ENCODE measurements at places on chromosomes 5 and 9.

DNA sequence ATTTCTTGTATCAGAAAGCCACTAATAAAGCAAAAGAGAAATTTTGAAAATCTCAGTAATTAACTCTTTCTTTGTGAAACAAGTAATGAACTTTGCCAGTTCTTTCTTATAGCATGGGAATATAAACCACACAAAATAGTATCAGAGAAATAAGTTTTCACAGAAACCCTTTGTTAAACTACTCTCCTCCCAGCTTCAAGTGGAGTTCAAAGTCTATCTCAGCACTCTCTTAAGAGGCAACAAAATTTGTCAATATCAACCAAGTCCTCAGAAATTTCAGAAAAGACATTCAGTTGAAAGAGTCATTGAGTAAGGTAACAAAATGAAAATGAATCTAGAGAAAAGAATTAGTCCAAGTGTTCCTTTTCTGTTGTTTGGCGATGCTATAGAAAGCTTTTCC is 89.3 kb downstream of the NTRK2 start:
- no peak for DNase-seq

DNA sequence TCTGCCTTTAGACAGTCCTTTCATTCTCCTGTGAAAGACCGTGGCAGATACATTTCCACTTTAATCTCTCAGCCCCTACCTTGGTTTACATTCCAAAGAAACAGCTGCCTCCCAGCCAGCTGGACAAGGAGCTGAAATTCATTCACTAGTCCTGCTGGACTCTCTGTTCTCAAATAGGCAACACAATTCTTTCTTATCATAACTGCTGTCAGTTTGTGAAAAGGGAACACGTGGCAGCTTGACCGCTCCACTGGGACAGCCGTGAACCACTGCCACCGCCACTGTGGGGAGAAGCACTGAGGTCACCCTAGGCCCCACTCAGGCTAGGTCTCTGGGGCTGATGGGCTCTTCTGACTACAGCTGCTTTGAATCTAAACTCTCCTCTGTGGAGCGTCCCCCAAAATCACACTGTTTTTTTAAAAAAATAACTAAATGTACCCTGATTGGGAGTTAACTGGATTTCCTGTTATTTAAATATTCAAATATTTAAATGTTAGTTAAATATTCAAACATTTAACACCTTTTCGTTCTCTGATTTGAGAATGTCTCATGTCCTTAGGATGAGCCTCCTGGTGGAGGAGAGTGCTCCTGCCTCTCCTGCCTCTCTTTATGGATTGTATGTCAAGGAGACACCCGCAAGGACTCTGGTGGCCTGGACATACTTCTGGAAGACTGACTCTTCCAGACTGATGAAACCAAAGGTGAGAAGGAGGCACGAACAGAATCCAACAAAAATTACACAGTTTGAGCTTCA is 120.1 kb downstream of the BOD1 start:
- DNase-seq = no peak

GRCh38 chr9:93585259-93585658 is 8.9 kb downstream of the PHF2 start:
- DNase-seq = no peak

GRCh38 chr9:128087262-128087661 is 19.2 kb downstream of the SLC25A25 start:
- no peak for DNase-seq

DNA sequence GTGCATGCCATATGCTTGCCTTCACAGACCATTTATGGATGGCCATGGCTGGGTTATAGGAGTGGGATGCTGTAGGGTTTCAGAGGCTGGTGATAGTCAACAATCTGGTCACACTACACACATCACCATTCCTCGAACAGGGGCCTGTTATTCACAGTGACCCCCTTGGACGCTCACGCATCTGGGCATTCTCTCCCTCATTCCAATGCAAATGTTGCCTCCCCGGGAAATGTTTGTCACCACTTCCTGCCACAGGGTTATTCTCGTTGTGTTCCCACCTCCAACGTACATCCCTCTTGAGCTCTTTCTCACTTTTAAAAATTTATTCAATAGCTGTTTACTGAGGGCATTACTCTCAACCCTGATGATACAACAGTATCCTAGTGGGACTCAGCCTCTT is 135.4 kb downstream of the SCAMP1 start:
- DNase-seq = no peak

DNA sequence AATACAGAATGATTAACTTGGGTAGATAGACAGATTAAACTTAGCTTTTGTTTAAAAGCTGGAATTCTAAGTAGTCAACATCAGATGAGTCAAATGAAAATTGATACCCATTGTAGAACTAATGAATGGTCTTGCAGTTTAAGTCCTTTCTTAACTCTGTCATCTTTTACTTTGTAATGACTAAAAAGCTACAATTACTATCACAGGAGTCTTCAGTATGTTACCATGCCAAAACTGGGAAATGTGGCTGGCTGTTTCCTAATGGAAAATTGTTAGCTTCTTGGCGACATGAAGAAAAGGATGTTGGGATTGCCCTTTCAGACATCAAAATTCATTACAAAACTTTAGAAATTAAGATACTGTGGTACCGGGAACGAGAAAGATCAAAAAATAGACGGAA is 20.2 kb upstream of the ANXA1 start:
- DNase-seq = no peak

DNA sequence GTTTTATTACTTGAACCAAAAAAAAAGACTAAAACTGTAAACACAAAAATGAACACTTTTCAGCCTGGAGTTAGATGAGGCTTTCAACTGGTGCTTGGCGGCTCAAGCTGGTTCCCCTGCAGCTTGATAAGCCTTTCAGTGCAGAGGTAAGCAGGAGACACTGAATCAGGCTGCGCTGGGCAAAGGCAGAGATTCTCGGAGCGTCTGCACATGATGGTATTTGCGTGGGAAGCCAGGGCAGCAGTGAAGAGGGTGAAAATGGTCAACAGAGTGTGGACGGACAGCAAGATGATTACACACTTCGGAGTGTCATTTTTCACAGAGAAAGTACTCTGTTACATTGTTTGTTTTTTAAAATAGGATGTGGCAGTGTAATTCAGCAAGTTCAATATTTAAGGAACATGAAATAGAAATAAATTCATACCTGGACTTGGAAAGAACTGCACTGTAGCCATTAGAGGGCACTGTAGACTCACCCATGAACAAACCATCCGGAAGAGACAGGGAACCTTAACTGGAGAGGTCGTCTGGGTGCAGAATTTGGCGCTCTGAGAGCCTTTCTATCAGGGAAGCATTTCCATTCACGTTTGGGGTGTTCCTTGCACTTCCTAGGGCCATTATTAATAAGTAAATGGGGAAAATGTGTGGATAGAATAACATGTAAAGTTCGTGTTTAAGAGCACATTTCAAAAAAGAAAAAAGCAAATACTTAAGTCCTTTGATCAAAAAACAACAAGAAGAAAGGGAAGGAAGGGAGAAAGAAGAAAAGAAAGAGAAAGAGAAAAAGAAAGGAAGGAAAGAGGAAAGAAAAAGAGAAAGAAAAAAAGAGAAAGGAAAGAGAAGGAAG is 69.8 kb downstream of the ICE1 start:
- peak; percentile 67 for DNase-seq

DNA sequence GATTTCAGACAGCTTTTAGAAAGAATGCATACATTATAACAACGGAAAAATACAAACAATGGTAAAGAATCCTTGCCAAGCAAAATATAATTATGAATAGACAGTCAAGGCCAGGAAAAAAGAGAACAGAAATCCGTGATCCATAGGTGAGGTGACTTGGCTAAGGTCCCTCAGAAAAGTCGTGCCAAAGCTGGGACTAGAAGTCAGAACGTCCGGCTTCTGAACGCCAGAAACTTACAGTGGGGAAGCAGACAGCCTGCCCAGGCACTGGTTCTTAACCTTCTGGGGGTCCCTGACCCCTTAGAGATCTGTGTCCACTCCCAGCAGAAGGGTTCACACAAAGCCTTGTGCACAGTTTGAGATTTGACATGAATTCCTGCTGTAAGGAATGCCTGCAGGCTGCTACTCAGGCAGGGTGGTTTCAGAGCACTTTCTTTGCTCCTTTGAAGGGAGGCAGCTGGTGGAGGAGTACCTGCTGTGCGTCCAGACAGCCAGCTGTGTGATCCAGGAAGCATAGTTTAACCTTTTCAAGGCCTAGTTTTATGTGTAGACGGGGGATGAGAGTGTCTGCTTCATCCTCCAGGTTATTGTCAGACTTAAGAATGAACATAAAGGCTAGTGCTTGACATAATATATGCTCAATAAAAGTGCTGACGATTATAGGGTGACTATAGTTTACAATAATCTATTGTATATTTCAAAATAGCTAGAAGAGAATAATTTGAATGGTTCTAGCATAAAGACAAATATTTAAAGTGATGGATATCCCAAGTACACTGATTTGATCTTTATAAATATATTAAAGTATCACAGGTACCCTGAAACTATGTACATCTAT is 852 bp downstream of the ARHGEF37 start:
- peak; percentile 38 for DNase-seq

DNA sequence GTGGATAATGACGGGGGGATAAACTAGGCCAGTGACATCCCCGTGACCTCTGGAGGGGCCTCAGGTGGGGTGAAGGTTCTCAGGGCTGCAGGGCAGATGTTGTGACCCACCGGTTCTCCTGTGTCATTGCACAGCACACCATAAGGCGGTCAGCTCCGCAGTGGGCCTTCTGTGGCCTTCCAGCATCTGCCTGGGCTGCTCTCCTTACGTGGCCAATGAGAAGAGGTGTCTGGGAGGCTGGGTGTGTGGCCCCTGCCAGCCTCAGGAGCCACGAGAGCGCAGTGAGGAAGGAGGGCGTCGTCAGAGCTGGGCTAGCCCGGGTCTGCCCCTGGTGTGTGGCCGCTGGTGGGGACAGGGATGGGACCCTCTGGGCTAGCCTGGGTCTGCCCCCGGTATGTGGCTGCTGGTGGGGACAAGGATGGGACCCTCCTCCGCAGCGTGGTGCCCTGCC is 48.7 kb downstream of the COL5A1 start:
- DNase-seq = no peak

- DNase-seq = no peak
These were observed 1627.4 kb upstream of the C9orf72 start for GRCh38 chr9:29200650-29201049.

DNA sequence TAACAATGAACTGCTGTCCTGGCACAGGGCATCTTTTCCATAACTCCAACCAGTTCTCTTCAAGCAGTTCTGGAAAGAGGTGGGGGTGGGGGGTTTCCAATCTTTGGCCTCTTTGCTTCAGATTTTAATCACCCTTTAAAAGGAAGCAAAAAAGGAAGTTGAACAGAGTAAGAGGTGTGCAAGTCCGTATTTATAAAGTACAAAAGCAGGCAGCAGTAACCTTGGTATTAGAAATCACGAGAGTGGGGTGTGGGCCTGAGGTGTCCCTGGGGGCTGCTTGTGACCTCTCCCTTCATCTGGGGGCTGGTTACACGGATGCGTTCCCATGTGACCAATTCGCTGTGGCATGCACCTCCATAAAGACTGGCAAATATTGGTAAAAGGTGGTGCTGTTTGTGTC is 70.5 kb downstream of the PTCH1 start:
- DNase-seq = no peak

GRCh38 chr9:129987047-129987446 is 55.9 kb downstream of the FNBP1 start:
- no peak for DNase-seq

DNA sequence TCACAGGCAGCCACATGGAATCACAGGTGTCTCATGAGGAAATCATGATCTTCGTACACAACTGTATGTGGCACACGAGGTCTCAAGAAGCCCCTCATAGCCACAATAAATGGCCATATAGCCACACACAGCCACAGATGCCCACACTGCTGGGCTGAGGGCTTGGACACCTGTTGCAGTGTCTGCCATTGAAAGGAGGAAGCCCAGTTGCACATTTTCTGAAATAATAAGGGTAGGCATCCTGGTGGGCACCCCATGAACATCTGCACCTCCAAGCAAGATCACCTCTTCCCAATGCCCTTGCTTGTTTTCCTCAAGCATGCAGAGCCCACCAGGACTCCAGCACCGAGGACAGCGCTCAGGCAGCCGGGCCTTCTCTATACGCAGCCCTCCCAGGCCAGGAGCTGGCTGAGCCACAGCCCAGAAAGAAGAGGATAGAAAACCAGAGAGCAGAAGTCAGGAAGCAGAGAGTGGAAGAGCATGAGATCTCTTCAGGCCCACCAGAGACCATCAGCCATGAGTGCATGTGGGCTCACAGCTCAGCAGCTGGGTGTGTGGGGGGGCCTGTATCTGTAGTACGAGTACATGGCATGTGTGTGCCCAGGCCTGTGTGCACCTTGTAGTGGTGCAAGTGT is 1.0 kb upstream of the ACSL6 start:
- DNase-seq = peak; percentile 74

DNA sequence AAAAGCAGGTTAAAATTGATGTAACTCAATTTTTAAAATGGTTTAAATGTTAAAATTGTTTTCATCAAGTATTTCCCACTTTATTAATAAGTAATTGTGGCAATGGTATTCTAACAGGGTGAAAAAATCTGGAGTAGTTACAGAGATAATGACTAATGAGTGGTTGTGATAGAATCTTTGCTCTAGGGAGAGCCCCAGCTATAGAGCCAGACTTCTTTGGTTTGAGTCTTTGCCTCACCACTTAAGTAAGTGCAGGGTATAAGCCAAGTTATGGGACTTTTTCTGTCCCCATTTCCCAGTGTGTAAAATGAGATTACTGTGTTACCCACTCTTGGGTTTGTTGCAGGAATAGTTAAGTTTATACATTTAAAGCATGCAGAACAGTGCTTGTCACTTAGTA is 158.1 kb downstream of the FER start:
- DNase-seq = peak; percentile 31

DNA sequence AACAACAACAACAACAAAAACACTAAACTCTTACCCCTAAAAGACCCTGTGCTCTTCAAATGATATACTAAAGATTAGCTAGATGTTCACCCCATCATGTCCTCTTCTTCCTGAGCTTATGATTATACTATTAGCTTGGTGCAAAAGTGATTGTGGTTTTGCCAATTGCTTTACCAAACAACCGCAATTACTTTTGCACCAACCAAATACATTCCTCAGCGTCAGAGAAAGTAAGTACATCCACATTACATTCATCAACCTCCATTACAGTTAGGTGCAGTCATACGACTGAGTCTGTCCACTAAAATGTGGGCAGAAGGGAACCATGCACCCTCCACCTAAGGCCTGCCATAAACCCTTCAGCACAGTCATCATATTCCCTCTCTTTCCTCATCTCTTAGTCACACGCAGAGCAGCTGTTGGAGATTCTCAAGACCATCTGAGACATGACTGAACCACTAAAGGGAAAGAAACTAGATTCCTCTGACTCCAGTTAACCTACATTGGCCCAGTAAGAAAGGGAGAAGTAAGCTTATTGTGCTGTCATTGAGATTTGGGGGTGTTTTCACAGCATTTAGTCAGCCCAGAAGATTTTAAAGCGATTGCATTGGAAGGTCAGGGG is 181.6 kb upstream of the TLE4 start:
- DNase-seq = peak; percentile 30

GRCh38 chr9:116499986-116500871 is 186.9 kb upstream of the TRIM32 start:
- peak; percentile 65 for DNase-seq

- DNase-seq = no peak
These were observed 77.1 kb upstream of the KLF4 start for GRCh38 chr9:107566611-107567061.

GRCh38 chr5:43190755-43191603 is 1.0 kb upstream of the NIM1K start:
- peak; percentile 48 for DNase-seq
